ENCODE measurements at places on chromosomes 16 and 17.

DNA sequence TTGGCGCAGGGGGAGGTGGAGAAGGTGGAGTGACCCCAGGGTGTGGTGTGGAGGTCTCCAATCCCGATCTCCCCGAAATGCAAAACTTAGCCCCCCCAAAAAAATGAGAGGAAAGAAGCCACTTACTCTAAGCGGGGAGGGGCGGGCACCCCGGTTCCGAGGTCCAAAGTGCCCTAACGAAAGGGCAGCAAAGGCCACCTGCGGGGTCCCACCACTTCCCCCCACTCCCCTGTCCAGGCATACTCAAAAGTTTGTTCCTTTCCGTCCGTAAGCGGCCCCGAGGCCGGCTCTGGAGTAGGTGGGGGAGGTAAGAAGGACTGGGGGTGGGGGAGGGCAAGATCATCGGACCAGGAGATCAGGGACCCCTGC lies 1.1 kb downstream of the TOX3 start:
- no peak for DNase-seq

DNA sequence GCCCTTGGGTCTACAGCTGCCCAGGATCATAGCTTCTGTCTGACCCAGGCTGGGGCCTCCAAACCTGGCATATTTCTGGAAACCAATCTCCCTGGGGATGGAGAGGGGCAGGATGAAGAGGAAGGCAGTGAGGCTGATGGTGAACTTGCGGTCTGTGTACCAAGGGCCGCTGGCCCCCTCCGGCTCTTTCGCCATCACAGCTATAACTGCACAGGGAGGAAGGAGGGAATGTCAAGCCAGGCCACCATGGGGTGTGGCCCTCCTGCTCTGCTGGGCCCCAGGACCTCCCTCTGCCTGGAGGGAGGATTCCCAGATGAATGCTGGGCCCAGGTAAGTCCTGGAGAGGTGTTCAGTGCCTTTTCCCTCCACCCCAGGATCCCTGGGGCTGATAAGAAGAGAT lies 6.3 kb downstream of the SLC38A7 start:
- no peak for DNase-seq

GRCh38 chr16:83953796-83954576 lies 946 bp downstream of the OSGIN1 start:
- DNase-seq: no peak

DNA sequence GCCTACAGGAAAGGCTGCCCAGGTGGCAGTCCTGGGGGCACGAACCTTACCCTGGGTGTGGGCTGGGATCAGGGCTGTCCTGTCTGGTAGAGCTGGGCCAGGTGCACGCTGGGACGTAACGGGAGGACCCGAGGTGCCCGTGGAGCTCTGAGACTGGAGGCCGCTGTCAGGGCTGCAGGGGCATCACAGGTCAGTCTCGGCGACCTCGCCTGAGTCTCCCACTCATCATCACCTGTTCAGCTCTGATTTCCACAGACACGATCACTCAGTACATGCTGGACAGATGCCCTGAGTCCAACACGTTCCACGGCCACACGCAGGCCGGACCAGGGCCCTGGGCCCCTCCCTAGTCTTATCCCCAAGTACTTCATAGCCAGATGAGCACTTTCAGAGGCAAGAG lies 4.7 kb upstream of the CD300C start:
- DNase-seq: no peak

DNA sequence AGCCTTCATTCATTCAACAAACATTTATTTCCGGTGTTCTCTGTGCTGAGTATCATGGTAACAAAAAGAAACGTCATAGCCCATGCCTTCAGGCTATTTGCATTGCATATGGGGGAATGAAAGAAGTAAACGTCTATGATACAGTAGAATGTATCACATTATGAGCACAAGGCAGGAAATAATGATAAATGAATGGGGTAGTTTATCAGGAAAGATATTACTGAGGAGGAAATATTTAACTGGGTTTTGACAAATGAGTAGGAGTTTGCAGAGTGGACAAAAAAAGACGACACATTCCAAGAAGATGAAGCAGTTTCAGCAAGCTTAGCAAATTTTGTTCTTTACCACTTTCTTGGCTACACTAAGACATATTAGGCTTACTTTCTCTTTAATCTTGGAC lies 1.3 kb upstream of the KRTAP4-7 start:
- DNase-seq: no peak

DNA sequence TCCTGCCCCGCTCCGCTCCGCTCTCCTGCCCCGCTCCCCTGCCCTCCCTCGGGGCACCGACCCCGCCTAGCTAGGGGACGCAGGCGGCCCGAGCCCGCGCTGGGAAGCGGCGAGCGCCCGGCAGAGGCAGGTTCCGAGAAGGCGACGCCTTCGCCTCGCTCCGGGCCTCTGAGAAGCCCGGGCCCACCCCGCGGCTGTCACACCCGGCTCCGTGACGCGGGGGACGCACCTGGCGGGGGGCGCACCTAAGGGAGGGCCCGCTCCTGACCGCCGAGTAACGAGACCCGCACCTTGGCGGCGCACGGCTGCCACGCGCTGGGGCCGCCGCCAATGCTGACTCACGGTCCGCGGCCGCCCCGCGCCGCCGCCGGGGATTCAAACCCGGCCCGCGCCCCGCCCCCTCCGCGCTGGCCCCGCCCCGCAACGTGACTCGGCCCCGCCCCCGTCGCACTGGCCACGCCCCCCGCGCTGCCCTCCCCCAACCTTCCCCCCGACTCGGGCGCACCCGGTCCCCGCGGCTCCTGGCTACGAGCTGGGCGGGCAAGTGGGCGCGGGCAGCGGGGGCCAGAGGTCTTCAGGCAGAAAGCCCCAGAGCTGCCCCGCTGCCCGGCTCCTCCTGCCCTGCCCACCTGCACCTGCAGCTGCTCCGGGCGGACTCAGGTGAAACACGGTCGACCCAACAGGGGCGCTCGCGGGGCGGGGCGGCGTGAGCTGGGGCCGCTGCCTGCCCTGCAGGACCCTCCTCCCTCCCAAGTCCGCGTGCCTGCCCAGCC lies 27.8 kb downstream of the GNPTG start:
- no peak for DNase-seq

- DNase-seq: no peak
Measured at GRCh38 chr16:50989047-50989446, 162.0 kb downstream of the SALL1 start.

GRCh38 chr17:43014649-43015542 lies 7.3 kb downstream of the VAT1 start:
- no peak for DNase-seq

- no peak for DNase-seq
Measured at GRCh38 chr16:87570938-87571867, 31.1 kb upstream of the JPH3 start.

GRCh38 chr17:75404223-75404730 lies 1.2 kb downstream of the GRB2 start:
- no peak for DNase-seq

DNA sequence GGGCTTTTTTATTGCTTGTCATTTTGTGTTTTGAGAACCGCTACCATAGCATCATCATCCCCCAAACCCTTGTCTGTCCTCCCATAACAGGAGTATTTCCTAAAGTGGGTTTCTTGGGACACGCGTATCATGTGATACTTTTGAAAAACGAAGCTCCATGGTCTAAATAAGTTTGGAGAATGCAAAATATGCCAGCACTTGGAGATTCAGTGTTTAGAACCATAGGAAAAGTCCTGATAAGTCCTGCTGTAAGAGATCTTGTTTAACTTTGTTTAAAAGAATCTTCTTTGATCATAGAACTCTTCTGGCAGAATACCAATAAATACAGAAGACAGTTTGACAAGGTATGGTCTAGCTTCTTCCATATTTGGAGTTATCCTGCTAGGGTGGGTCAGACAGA lies 59.3 kb downstream of the NKD1 start:
- no peak for DNase-seq

DNA sequence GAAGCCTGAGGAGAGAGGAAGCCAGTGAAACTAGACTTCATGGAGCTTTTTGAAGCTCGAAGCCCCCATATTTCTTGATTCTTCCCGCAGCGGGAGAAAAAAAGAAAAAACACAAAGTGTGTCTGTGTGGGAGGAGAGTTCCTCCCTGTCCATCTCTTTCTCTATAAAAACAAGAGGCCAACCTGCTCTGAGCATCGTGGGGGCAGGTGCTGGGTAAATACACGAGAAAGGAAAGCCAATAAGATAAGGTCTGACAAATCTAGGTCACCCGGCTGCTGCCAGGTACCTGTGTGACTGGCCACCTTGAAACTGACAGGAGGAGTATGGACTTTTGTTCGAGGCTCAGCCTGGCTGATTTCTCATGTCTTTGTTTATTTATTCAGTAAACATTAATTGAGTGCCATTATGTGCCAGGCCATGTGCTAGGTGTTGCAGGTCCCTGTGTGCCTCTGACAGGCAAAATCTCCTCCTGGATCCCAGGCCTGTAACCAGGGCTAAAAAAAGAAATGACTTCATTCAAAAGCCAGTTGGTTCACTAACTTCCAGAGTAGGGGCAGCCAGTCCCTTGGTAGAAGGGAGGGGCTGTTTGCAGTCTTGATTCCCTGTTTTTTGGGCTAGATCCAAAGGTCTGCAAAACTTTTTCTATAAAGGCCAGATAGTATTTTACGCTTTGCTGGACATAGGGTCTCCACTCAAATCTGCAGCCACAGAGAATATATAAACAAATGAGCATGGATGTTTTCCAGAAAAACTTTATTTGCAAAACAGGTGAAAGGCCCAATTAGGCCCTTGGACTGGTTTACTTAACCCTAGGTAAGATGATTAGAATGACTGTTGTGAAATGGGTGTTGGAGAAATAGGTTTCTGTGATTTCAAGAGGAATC lies 35.6 kb downstream of the YPEL2 start:
- DNase-seq: no peak

- DNase-seq: no peak
Measured at GRCh38 chr17:83202002-83203000, 122.9 kb downstream of the METRNL start.

DNA sequence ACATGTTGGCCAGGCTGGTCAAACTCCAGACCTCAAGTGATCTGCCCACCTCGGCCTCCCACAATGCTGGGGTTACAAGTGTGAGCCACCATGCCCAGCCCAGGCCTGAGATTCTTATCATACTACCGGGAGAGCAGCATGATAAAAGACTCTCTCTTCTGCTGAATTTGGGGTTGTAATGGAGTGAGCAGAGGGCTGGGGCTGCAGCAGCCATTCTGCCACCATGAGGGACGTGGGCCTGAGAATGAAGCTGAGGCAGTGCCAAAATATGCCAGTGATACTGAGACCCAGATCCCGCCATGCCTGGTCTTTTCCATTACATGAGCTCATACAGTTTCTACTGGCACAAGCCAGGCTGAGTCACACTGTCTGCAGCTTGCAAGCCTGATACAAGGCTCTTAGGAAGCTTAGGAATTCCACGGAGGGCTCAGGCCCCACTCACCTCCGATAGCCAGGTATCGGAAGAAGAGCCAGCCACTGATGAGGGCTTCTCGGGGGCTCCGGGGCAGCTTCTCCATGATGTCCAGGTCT lies 19.6 kb upstream of the P2RX1 start:
- peak; percentile 3 for DNase-seq

DNA sequence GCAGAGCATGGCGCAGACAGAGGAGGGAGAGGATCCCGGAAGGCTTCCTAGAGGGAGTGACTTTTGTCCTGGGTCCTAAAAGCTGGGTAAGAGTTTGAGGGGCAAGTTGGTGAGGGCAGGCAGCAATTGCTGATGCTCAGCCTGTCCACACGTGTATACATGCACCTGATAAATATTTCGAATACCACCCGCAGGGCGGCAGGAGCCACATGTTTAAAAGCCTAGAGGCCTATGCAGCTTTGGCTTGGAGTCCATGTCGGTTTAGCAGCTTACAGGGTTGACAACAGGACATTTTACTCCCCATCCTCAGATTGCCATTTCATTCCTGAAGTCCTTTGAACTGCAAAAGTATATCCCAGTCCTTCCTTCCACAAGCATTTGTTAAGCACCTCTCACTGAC lies 99.1 kb downstream of the KATNIP start:
- DNase-seq: no peak

DNA sequence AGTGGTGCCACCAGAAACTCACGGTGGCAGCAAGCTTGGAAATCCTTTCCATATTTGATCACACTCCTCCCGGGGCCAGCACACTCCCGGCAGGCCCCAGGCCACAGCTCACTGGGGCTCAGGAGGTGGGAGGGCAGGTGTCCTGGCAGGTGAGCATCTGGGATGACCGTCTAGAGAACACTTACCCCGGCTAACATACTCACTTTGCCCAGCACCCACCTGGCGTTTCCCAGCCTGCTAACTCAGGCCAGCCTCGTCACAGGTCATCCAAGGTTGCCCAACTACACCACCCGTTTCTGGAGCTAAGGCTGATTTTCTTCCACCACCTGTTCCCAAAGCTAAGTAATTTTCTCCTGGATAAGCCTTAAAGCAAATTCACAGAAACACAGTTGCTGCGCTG lies 24.9 kb downstream of the FBXO31 start:
- DNase-seq: no peak

DNA sequence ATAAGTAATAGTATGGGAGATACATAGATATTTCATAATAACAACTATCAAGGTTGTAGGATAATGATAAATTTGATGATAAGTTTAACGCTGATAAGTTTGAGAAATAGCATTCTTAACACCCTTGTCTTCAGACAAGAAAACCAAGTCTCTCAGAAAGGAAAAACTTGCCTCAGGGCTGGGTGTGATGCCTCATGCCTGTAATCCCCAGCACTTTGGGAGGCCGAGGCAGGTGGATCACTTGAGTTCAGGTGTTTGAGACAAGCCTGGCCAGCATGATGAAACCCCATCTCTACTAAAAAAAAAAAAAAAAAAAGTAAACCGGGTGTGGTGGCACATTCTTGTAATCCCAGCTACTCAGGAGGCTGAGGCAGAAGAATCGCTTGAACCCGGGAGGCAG lies 90.7 kb downstream of the SHISA9 start:
- DNase-seq: no peak

DNA sequence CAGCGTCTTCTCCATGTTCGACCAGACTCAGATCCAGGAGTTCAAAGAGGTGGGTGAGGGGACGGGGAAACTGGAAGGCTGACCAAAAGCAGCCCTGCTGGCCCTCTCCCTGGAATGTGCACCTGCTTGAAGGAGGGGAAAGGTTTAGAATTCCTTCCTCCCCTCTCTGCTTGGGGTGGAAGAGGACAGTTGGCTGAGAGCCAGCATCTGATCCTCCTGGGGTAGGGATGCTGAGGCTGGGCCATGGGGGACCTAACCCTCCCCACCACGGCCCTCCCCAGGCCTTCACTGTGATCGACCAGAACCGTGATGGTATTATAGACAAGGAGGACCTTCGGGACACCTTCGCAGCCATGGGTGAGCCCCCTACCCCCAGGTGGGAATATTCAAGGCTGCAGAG lies 1.3 kb downstream of the MYL11 start:
- DNase-seq: no peak

DNA sequence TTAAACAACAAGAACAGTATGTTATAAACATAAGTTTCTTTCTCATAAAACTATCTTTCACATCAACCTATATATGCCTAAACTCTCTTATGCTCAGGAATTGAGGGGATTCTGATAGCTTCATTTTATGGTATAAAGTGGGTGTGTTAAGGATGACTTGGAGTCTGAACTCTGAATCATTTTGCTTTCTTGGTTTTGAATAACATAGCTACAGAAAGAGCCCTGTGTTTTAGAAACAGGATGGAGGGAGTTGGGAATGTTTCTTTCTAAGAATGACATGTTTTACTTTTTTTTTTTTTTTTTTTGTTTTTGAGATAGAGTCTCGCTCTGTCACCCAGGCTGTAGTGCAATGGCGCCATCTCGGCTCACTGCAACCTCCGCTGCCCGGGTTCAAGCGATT lies 50.1 kb downstream of the RHOT1 start:
- DNase-seq: no peak

Data from AG09309 (cell line).